ENCODE measurements at places on chromosomes 6 and 20.

DNA sequence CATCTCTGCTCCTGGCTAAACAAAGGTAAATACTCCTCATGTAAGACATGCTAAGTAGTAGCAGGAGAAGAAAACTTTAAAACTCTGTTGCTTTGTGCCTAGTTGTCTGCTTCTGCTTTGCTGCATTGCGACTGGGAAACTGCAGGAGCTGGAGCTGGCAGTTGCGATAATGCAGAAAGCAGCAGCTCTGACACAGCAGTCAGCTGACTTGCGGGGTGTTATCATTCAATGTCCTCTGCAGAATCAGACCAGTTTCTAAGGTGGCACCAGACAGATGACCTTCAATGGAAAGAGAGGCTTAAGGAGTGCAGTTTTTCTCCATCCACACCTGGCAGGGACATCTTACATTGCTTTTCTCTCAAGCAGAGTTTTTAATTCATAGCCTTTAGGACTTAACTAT is 69.9 kb upstream of the SOX4 start:
- DNase-seq: no peak

DNA sequence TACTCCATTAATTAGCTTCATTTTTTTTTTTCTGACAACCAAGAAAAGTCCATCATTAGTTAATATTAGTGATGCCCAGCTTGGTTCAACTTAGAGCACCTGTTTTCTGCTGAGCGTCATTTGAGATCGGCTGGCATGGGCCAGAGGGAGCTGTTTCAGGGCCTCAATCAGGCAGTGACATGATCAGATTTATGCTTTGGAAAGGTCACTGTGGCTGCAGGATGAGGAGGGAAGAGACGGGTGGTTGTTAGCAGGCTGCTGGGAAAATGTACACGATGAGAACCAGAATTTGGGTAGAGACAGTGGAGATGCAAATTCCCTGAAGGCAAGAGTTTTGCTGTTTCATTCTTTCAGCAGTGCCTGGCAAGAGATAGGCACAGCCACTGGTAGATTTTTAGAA is 4.4 kb upstream of the STX16 start:
- no peak for DNase-seq

DNA sequence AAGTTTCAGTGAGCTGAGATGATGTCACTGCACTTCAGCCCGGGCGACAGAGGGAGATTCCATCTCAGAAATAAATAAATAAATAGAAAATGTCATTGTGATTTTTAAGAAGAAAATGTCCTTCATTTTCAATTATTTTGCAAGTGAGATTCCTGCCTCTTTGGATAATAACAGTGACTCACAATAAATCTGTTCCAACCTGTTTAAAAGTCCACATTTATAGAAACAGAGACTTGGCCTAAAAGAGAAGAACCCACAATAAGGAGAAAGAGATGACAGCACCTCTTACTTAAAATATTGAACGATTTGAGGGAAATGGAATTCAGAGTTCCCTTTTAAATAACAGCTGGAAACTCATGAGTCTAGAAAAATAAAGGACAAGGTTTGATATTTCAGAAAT is 373.4 kb upstream of the NOX3 start:
- no peak for DNase-seq

GRCh38 chr20:58894652-58895447 is 42.3 kb downstream of the GNAS start:
- DNase-seq: no peak

GRCh38 chr6:46491201-46491627 is at the start of gene RCAN2:
RCAN2 (minus strand) TSS chr6:46491449.
- DNase-seq: peak; percentile 25

DNA sequence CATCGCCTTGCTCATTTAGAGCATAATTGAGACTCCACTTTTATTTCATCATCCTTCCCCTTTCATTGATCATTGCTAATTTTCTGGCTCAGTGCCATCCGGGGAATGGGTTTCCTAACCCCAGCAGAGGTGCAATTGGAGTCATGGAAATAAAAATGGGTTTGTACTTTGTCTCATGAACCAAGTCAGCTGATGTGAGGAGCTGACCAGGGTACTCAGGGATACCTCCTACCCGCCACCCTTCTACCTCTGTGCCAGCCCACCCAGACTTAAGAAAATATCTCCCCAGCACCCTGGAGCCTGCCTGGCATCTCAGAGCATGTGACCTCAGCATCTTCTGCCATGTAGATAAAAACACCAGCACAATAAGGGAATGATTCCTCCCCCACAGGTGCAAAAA is 59.1 kb upstream of the MAFB start:
- DNase-seq: no peak

DNA sequence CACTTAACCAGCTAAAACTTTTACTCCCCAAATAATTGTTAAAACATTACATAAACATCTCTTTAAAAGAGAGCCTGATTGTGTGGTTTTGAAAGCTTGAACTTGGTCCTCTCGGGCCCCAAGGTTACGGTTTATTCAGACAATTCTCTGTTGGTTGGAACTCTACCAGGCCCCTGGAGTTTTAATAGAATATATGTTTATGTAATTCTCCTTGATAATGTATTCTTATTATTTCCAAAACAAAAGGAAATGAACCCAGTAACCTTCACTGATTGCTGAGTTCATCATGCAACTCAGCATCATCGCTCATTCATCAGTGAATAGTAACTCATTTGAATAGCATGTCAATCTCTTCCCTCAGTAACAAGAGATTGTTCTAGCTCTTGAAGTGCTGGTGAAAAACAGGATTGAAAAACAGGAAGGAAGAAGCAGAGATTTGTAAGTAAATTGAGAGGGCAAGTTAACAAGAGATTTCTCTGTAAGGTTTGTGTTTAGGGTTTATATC is 464.5 kb upstream of the MARCKS start:
- no peak for DNase-seq

DNA sequence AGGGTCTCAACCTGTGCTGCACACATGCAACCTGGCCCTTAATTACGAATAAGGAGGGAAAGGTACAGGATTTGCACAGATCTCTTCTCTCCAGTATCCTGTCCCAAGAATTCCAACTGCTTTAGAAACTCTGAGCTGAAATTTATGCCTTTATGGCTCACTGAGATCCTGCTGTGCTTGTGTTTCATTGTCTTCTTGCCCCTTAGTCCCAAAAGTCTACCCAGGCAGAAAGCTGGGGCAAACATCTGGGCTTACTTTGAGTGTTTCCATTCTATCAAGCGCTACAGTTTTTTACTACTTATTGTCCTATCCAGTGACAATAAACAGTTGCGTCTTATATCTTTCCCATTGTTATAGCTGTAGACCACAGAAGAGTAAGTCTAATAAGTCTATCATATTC is 99.7 kb downstream of the LIN28B start:
- DNase-seq: no peak

GRCh38 chr20:33433465-33434234 is 9.9 kb downstream of the SNTA1 start:
- no peak for DNase-seq

DNA sequence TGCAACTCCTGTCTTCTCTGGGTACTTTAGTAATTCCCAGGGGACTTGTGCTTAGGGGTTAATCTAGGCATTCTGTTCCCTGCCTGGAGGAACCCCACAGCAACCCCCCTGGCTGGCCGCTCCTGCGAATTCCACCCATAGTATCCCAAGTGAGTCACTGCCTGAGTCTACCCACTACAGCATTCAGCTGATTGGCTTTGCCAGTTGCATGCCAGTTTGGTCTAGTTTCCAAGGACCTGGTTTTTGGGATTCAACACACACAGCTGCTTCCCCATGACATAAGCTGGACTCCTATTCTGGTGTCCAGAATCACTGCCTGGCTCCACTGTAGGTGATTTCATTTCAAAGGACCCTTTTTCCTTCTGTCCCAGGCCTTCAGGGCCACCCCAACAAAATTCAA is 40.3 kb downstream of the PLCG1 start:
- DNase-seq: peak; percentile 78

DNA sequence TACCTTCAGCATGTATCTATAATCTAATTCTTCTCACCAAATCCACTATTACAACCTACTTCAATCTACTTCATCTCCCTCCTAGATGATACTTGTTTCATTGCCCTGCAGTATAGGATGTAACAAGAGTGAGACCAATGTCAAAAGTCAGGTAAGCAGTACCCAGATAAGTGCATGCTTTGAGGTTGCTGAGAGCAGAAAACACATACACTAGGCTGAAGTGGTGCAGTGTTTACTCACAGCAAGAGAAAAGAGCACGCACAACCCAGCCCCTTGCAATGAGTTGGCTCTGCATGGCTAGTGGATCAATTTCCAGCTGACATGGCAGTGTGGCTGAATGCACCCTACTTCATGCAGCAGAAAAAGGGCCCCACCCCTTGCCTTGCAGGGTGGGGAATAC is 199.9 kb downstream of the EPHA7 start:
- DNase-seq: no peak

DNA sequence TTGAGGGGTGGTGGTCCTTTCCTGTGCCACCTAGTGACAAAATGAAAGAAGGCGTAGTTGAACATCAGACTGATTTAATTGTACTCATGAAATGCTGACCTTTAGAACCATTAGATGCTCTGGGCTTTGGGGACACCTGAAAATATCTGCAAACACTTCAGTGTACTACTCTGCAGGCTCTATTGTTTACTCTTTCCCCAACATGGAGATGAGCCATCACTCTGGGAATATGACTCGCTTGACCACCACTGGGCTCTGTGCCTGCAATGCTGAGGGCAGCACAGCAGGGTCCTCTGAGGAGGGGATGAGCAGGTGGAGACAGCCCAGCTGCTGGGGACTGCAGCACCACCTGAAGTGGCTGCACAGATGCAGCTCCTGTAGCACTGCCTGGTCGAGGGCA is 74.8 kb upstream of the SLC24A3 start:
- no peak for DNase-seq

Measured in fibroblast of lung (primary cell).